ENCODE measurements at places on chromosomes 2 and 18. TPM values are rescaled to one million over a fixed set of nuclear protein-coding genes. Genes with fewer than 3 reads are reported as not detected.

Gene LYPD6B
- 4.3 TPM for total RNA-seq

DNA sequence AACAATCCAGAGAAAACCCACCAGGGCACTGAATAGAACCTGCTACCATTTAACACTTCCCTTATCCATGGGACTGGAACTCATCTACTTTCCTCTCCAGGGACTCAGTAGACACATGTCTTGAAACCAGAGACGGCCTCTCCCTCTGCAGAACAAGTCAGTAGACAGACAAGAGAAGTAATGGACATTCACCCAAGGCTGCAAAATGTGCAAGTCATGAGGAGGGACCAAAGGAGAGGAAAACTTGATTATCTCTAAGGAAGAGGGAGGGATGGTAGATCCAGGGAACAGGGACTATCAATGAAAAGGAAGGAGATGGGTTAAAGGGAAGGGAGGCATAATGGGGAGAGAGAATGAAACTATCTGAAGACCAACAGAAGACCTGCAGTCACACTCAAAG lies 5.3 kb upstream of the TTC39C start:
- DNase-seq, result no peak

Gene CCBE1
- 2.4 TPM for total RNA-seq

- DNase-seq, result no peak
These were observed 199.2 kb upstream of the SMAD2 start for GRCh38 chr18:48129621-48130082.

- peak; percentile 83 for DNase-seq
These were observed 7.9 kb downstream of the PCBP1 start for GRCh38 chr2:70094978-70095719.

- DNase-seq, result peak; percentile 52
These were observed 182.7 kb downstream of the RPIA start for GRCh38 chr2:88874063-88874657.

Gene SOX11
- 10.1 TPM for total RNA-seq

DNA sequence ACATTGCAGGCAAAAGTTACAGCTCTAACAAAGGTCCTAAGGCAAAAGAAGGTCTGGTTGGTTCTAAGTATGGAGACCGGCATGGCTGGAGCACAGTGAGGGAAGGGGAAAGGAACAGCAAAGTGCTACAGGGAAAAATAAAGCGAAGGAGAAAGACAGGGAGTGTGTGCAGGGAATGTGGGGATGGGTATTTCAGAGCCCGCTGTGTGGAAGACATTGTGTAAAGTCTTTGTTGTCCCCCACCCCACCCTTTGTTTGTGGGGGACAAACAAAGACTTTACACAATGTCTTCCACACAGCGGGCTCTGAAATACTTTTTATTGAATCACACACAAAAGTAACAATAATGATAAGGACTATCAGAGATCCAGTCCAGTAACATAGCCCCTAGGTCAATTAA lies 28.9 kb upstream of the C2orf15 start:
- no peak for DNase-seq

Gene TNFRSF11A
- 8.7 TPM for total RNA-seq

Gene ADRA2B
- total RNA-seq, result 1.9 TPM

Gene GPR35
- 3.1 TPM for total RNA-seq

DNA sequence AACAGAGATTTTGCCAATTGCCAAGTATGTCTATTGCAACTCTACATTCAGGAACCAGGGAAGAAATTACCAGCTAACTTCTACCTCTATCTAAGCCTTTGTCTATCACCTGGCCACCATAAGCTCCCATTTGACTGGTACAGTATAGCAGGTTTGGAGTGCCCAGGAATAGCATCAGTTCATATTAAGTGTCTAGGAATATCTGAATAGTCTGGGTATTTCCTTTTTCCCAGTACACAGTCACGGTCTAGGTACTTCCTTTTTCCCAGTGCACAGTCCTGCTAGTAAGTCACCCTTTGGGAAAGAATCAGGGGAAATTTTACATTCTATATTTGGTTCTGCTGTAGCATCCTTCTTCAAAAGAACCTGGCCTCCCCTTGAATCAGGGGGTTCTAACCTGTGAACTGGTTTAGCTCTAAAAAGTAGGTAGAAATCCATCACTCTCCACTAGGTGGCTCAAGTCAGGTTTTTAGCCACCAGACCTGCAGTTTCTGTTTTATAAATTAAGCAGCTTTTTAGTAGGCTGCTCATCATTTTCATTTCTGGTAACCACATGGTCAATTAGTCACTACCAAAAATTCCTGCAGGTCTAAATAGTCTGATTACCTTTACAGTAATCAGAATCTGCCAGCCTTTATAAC lies 49.3 kb upstream of the DNAJC10 start:
- DNase-seq, result no peak

DNA sequence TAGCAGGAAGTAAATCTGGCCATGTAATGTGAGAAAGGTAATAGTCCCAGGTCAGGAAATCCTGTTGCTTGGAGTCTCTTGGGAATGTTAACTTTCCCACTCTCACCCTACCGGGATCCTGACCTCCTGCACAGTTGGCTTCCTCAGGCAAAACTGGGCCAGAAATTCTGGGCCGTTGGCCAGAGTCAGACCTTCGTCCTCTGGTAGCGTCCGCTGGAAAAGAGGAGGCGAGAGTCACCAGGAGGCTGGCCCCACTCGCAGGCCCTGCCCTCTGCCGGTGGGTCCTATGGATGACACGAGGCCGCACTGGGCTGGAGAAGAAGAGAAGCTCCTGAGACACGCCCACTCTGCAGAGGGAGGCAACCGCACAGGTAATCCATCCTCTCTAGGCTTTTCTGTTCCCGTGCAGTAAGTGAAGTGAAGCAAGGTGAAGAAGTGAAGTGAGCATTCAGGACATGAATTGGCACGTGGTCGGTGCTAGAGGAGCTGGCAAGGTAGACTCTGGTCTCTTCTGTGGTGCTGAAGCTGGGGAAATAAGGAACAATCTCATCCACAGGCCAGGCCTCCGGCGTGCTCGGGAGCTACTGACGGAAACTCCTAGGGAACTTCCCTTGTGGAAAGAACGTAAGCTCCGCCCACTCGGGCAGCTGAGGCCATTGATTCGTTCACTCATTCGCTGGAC lies 182.7 kb upstream of the GLI2 start:
- peak; percentile 47 for DNase-seq

GRCh38 chr2:165863810-165864261 lies 69.8 kb upstream of the GALNT3 start:
- DNase-seq, result peak; percentile 7

DNA sequence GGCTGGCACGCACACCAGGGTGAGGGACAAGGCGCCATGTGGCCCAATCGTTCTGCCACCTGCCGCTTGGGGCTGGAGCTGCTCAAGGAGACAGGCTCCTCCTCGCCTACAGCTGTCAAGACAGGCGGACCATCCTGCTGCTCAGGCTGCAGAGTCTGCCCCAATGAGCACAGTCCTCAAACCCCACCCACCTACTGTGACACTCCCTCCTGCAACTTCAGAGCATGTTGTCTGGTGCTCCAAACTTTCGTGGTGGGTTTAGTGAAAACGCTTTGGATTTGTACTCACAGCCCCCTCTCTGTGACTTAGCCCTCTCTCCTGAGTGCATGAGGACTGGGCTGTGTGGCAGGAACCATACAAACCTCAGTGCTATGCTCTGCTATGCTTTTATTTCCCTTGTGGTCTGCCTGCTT lies 23.2 kb upstream of the SLC35F6 start:
- peak; percentile 80 for DNase-seq

GRCh38 chr18:48814490-48815178 lies 136.1 kb downstream of the SMAD7 start:
- no peak for DNase-seq

GRCh38 chr2:145860083-145860482 lies 1340.2 kb upstream of the ZEB2 start:
- DNase-seq, result no peak

DNA sequence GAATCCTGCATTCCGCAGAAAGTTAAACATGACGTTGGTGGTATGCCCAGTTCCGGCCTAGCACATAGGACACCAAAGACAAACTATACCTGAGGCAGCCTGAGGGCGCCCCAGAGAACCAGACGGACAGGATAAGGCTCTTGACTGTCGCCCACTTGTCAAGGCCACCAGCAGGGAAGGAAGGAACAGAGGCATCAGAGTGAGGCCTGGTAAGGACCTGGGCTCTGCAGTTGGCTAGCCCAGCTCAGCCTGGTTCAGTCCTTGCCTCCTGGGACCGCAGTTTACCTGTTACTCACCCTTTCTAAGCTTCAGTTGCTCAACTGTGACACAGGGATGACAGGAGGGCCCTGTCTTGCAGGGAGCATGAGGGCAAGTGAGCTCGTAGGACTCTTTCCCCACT lies 82.1 kb downstream of the ACTR2 start:
- DNase-seq, result peak; percentile 14

Gene CCNYL1
- 11.8 TPM for total RNA-seq

DNA sequence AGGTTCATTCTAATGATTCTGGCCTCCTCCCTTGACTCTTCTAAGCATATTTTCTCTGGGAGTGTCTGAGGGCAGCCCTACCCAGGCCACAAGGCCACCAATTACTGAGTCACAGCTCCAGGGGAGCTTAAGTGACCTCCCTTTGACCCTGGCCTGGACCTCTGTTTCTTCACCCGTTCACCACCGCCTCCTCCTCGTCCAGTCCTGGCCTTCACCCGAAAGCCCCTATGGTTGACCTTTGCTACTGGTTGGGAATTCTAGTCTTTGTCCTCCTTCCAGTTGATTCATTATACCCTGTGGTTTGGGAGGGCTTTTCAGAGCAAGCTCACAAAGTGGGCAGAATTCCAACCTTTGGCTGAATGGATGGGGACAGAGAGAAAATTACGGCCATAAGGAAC lies 72.6 kb downstream of the NRP2 start:
- no peak for DNase-seq

Gene MC5R
- total RNA-seq, result 1.7 TPM

Gene KCNG2
- 2.6 TPM for total RNA-seq

DNA sequence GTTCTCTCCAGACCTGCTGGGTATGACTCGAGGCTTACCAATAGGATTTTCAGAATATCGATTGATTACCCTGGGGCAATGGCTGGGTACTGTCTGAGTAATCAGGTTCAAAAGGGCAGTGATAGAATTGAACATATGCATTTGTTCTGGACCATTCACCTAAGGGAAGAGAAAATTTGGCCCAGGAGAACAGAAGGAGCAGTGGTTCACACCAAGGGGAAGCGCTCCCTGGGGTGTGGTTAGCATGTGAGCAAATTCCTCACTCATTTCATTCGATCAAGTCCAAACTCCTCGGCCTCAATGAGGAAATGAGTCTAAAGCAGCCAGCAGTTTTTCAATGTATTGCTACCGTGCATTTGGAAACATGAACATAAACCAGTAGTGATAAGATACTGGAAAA lies 55.6 kb downstream of the CYP26B1 start:
- DNase-seq, result no peak

DNA sequence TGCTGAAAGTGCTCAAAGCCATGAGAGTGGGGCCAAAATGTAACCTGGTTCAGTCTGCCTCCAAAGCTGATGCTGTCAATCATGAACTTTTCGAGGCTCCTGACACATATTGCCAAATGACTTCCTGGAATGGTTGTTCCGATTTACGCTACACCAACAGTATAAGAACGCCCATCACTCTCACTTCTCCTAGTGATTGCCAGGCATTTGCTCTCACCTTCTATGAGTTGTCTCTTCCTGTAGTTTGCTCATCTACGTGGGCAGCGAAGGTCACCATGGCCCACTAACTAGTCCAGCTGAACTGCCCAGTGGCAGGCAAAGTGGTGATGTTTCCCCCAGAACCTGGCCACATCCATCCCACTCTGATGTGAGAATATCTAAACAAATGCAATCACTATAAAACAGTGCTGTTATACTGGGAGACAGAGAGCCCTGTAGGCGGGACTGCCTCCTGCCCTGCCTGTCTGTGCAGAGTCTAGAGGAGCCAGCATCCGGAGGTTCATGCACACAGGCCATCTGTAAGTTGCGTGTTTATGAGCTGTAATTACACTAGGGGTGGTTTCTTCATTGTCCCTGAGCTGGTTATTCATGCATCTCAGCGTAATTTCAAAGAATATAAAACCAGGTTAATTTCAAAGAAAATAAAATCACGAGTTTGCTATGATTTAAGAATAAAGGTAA lies 8.8 kb upstream of the CABLES1 start:
- DNase-seq, result no peak

DNA sequence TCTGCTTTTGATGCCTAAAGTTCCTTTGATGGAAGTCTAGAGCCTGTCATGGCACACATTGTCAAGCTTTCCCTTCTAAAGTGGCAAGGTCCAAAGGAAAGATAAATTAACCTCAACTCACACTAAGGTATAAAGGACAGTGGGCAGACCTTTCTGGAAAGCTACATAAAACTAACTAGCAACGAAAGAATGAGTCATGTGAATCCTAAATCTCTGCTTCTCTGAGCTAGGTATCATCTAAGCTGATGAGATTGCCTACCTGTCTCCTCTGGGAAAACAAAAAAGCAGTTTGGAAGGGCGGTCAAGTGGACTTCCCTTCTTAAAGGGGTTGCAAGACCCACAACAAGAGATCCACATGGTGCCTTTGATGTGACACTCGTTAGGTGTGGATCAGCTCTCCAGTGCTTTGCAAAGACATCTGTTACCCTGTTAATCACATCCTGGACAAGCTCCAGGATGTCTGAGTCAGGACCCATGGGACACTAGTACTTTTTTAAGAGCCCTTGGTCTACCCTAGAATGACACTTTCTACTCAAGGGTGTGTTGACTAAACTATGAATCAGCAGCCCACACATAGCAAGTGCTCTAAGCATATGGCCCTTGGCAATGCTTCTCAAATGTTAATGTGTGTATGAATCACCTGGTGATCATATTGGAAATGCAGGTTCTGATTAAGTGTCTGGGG lies 173.5 kb downstream of the ALK start:
- no peak for DNase-seq

GRCh38 chr2:64697297-64698176 lies 43.8 kb upstream of the SERTAD2 start:
- no peak for DNase-seq

Gene NEU2
- total RNA-seq, result not detected

- DNase-seq, result no peak
These were observed 47.0 kb downstream of the C2orf76 start for GRCh38 chr2:119319593-119319992.

- peak; percentile 7 for DNase-seq
These were observed 23.3 kb upstream of the RMC1 start for GRCh38 chr18:23479829-23480505.

Gene ACMSD
- total RNA-seq, result 3.1 TPM

Gene LAMA1
- 8.4 TPM for total RNA-seq

DNA sequence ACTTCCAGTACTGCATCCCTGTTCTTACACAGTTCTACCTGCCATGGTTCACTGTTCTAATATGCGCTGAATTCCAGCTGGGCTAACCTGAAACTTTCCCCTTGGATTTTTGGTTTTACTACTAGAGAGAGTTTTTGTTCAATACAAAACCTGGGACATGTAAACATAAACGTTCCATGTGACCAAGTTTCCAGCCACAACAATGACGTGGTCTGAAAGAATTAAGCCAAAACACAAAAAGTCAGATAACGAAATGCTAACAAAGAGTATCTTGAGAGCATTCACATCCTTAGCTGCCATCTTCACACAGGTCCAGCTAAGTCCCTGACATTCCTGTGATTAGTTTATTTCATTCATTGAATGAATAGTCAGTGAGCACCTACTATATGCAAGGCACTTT lies 467.0 kb upstream of the PKDCC start:
- DNase-seq, result no peak

Measured in umbilical cord (tissue), 2 donors.